HL-60 (cell line): ENCODE measurements at places on chromosomes 4 and X.
A peak's percentile ranks its signal among the peaks of the same experiment; 100 is the strongest.

- DNase-seq = peak; percentile 16
Measured at GRCh38 chr4:113355550-113356371, 306.3 kb downstream of the ANK2 start.

DNA sequence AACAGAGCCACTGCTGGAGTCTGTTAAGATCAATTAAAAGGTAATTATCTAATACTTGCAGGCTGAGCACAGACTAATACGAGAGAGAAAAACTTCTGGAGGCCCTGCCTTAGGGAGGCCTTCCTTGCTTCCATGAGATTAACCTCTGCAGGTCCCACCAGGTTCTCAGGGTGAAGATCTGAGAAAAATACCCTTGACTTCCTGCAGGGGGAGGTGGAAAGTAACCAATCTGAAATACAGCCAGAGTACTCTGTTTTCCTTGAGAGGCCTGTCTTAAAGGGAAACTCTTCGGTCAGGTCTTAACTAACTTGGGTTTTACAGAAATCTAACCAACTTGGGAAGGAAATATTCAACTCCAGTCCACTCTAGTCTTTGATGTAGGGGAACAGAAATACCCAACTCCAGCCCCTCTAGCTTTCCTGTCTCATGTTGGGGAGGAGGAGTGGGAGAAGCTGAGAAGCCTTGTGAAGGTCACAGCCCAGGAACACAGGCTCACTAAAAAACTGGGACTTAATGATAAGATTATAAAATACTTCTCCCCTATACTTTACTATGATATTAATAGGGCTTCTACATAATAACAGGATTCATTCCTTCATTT lies 77.1 kb downstream of the TBCK start:
- no peak for DNase-seq

DNA sequence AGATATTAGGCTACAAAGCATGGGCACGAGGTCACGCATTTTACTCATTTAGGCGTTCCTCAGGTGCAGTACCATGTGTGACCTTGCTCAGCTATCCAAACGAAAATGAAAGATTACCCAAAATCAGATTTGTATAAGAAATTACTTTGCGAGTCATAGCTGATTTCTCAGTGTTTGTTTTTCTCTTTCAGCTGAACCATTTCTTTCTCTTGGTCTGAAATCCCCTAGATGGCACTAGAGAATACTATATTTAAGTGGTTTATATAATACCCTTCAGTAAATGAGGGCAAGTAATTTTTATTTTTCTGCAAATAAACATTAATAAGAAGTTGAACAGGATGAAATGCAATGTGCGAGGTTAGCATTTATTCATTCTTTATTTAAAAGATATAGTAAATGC lies 496.6 kb downstream of the STIM2 start:
- no peak for DNase-seq

- no peak for DNase-seq
Measured at GRCh38 chrX:150155436-150156035, 207.6 kb upstream of the MAMLD1 start.

DNA sequence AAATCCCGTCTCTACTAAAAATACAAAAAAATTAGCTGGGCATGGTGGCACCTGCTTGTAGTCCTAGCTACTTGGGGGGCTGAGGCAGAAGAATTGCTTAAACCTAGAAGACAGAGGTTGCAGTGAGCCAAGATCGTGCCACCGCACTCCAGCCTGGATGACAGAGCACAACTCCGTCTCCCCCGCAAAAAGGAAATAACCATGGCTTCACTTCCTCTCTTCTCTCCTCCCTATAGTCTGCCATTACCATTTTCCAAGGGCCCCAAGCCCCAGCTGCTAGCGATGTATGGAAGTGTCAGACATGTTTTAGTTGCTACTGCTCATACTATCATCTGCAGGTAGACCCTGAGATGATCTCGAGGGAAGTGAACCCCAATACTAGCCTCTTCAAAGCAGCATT lies 177.3 kb upstream of the FAM9B start:
- no peak for DNase-seq

- DNase-seq = no peak
Measured at GRCh38 chr4:152189451-152190179, 346.3 kb downstream of the FBXW7 start.

DNA sequence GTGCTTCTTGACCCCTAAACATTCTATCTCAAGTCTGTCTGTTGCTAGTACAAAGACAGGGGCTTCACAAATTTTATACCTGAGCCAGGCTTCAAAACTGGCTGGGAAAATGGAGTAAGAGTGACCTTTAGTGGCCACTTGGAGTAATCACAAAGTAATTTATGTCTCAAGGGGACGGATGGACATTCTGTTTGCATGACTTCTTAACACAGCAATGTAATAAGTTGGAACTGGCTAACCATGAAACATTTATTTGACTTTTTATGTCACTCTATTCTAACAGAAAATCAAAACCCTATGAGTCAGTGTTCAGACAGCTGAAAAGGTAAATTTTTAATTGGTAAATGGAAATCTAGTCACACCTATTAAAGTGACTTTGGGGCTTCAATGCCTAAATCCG lies 600.6 kb downstream of the ANKRD50 start:
- DNase-seq = no peak
